ENCODE measurements at places on chromosomes 2 and 18.
A peak's percentile ranks its signal among the peaks of the same experiment; 100 is the strongest.

- DNase-seq: no peak
Measured at GRCh38 chr2:180656455-180656847, 324.0 kb upstream of the UBE2E3 start.

DNA sequence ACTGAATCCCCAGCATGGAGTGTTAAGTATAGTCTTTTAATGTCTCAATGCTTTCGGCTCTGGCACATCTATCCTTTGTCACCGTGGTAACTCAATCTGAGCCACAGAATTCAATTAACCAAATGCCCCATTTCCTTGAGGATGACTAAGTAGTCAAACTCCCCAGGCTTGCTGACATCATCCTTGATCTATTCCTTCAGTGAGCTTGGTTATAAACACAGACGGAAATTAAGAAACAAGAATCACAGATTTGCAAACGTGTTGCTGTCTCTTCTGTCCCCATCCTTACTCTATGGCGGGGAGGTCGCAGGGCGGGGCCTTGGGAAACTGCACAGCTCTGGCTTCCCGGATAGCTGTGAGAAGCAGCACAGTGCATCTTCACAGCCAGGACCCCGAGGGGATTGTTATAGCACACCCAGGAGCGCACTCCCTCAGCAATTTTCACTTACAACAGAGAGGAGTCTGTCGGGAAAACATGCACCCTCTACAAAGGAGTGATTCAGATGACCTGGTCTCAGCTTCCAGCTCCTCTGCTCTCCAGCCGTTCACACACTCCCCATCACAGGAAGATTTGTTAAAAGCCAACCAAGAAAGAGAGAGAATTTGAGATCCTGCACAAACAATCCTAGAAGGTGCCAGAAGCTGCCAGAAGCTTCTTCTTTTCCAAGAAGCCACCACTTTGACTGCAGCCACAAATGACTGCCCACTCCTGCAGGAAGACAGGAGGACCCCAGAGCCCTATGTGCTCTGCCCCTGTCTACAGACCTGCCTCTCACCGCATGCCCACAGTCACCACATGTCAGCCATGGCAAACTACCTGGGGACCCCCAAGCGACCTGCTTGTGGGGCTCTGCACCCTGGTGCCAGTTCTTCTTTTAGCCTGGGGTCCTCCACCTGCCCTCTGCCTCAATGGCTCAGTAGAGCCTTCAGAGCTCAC is 44.9 kb upstream of the YWHAQ start:
- peak; percentile 30 for DNase-seq

DNA sequence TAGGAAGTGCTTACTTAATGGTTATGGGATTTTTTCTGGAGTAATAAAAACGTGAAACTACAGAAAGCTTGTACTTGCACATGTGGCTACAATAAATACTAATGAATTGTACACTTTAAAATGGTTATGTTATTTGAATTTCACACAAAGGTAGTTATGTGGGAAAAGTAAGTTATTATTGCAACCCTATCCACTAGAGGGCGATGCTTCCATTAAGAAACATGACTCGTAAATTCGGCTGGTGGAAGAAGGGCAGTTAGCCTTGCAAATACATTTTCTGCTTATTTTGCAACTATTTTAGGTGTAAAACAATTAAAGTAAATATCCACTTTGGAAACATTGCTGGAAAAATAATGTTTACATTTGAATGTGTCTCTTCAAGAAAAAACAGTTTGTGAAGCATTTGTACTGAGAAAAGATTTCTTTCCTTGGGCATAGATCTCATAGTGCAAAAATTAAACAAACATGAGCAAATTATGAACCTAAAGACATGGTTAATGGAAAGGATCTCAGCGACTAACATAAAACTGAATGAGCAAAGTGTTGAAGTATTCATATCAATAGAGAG is 68.1 kb upstream of the CSRNP3 start:
- DNase-seq: peak; percentile 30

- peak; percentile 42 for DNase-seq
Measured at GRCh38 chr18:58484989-58485981, 143.6 kb downstream of the ALPK2 start.

DNA sequence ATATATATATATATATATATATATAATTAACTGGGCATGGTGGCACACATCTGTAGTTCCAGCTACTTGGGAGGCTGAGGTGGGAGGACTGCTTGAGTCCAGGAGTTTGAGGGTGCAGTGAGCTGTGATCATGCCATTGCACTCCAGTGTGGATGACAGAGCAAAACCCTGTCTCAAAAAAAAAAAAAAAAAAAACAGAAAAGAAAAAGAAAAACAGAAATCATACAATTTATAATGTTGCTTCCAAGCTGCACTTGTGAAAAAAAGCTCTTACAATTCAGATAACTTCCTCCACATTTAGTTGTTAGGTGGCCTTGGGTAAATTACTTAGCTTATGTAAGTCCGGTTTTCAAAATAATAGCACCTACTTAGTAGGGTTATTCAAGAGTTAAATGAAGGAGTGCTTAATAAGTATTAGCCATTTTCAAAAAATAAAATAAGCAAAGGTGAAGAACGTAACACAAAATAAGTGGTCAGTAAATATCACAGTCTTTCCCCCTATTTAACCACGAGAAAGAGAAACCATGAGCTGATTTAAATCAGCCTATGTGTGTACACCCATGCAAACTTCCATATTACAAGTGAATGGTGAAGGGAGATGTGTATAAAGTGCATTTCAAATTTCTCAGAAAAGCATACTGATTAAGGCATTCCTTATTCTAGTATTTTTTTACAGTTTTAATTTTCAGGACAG is 2.3 kb downstream of the WIPF1 start:
- DNase-seq: no peak

DNA sequence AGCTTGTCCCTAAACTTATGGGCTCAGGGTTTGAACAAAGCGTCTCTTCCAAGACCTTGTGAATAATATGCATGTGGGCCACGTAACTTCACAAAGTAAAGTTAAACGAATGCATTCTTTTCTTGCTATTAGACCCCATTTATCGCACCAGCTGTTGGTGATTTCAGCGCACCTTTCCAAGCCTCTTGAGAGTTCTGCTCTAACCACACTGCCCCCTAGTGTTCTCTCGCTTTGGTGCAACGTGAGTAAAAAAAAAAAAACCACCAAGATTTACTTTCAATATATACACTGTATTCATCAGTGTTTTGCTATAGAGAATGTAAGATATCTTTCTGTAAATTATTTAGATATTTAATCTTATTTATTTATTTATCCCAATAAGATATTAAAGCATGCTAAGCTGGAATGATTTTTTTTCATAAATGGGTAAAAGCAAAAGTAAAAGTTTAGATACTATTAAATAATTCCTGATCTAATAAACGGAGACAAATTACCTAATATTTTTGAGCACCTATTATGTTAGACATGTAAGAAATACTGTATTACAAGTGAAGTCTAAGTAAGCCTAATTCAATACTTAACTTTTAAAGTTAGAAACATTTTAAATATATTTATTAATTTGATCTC is 459.5 kb downstream of the DLGAP1 start:
- DNase-seq: peak; percentile 64

DNA sequence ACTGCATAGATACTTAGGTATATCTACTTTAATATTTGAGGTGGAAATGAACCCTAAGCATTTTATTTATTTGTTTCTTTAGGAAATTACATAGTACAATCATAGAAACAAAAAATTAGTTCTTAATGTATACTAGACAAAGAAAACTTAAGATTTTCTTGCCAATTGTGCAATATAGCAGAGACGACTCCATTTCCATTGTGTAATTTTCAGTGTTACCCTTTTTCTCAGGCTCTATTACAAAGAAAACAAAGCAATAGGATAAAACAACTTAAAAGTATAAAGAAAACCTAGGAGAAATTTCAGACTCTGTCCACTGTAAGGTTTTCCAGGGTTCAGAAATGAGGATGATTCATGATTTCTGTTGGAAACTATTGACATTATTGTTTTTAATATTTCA is 89.0 kb upstream of the SERTAD2 start:
- DNase-seq: no peak

DNA sequence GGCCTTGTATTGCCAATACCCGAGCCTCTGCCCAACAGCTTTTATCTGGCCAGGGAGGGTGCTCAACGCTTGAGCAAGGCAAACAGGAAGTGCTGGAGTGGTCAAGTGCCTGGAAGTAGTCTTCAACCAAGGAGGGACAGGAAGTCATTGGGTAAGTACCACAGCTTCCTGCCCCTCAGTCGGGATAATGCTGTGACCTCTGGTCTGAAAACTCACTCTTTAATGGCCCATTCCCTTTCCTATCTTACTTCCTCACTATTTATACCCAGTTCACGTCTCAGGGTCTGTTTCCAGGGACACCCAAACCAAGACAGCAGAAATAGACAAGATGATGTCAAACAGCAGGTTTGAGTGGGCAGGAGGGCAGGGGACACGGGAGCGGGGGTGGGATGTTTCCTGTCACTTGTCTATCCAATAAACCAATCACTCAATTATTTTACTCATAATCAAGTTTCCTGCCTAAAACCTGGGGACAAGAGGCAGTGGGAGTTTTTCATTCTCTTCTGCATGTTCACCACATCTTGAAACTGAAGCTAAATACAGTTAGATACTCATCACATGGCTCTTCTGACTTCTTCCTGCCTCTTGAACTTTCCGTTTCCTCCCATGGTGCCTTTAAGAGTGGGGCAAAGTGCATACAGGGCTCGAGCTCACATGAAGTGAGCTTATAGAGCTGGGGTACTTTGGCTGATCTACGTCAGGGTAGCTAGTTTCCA is 68.9 kb upstream of the CAB39 start:
- DNase-seq: no peak

Data from nephron progenitor cell (in vitro differentiated cells).